AG09319 (cell line): ENCODE measurements at places on chromosomes 4 and X.

GRCh38 chr4:111697176-111697942, 447.9 kb upstream of the FAM241A start:
- no peak for DNase-seq

DNA sequence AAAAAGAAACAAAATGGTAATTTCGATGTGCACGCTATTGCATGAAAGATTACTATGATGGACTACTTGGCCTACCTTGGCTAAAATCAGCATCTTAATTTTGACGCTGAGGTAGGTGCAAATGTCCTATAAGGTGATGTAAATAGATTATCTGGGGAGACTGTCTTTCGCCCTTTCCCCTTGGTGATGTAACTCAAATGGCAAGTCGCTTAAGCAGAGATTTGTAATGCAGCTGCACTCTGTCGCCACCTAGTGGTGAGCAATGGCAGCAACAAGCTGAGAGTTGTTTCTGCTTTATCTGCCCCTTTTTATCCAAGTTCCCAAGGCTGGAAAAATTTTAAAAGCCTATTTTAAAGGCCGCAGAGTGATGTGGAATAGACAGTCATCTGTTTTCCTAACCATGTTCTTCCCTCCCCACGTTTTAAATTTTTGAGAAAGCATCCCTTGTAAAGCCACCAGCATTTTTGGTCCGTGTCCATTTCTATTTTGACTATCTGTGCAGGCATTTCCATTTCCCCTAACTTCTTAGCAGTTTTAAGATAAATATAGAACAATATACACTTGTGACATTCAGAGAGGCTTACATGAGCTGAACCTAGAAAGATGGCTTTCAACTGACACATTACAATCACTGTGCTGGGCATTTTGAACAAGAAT, 62.4 kb upstream of the PDLIM3 start:
- peak; percentile 41 for DNase-seq

DNA sequence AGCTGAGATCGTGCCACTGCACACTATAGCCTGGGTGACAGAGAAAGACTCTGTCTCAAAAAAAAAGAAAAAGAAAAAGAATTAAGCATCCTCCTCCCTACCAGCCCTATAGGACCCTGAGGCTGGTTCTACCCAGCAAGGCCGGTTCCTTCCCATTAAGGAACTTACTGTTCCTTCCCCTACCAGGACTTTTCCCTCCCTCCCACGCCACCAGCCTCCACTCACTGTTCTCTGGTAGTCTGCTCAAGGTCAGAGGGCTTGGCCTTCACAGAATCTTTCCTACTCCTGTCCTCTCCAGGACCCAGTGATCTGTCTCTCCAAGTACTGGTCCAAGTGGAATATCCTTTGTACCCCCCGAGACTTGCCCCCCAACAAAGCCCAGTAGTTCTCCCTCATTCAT, 1.4 kb downstream of the GRIPAP1 start:
- no peak for DNase-seq

DNA sequence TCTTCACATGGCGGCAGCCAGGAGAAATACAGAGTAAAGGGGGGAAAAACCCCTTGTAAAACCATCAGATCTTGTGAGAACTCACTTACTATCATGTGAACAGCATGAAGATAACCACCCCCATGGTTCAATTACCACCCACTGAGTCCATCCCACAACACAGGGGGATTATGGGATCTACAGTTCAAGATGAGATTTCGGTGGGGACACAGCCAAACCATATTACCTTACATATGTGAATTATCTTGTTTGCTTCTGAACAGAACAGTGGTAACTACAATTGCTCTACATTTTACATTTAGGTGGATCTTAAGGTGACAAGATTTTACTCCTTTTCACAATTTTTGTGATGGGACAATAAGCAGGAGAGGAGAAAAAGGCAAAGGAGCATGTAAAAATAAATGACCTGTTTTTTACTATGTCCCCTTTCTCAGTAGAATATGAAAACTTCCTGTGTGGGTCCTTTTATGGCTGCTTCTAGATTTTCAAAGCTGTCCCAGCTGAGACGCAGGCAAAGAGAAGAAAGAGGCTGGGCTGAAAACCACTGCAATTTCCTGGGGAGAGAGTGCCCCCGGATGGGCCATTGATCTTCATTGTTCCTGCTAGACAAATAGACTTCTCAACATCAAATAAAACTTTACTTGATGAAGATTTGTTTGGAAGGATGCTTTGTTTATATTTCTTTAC, 45.9 kb upstream of the PGM2 start:
- DNase-seq, result no peak

- DNase-seq, result peak; percentile 53
Observed at GRCh38 chrX:38233891-38234667, 13.4 kb upstream of the SRPX start.

DNA sequence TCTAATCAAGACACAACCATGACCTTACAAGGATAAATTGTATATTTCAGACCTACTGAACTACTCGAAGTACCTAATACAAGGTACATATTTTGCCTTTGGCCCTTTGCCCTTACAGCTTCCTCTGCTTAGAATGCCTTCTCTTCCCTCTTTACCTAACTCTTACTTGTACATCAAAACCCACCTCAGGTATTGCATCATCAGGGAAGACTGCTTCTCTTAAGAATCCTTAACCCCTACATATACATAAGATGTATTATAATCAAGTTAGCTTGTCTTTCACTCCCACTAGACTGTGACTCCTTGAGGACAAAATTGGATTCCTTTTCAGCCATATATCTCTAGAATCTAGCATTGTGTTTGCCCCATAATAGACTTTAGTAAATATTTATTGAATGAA, 101.7 kb upstream of the STIM2 start:
- DNase-seq, result no peak

- no peak for DNase-seq
Observed at GRCh38 chr4:153748378-153748777, 11.4 kb downstream of the RNF175 start.

DNA sequence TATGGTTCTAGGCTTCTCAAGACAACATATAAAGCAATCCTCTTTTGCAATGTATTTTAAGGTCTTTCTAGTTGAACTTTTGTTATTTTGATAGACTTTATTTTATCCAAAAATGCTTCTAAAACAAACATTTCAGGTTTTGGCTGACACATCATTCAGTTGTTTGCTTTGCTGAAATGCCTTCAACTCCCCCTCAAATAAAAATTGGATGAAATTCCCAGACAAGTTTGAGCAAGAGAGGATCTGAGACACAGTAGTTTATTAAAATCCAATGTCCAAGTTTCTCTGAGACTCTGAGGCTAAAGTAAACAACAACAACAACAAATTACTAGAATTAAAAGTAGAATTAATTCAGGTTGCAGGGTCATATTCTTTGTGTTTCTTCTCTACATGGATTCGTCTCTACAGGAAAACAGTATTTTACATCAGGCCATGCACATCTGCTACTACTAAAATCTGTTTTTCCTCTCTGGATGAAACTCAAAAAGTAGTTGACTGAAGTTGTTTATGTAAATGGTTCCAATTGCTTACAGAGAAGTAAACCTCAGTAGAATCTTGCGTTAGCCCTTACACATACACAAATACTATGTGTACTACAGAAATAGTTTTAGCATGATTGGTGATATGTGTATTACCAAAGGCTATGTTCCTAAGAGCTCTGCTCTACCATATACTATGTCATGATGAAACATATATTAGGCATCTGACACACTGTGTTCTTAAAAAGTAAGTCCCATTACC, 64.9 kb downstream of the PRSS12 start:
- peak; percentile 61 for DNase-seq

GRCh38 chr4:3688018-3688998, 77.9 kb upstream of the ADRA2C start:
- DNase-seq, result no peak

DNA sequence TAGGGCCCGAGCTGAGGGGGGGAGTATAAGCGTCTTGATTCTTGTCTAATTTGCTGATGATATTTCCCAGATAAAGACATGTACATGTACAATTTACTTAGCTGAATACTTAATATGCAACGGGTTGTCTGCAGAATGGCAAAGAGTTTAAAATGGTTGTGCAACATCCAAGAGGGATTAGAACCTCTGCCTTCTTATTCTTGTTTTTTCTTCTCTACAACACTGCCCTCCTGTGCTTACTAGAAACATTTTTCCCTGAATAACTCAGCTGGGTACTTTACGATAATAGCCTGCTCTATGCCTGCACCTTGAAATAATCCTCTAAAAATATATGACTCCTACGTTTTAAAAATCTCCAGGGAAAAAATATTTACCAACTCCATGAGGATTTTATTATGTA, 41.8 kb downstream of the INTS12 start:
- no peak for DNase-seq

- no peak for DNase-seq
Observed at GRCh38 chrX:154890990-154891639, 5.0 kb downstream of the F8A1 start.

DNA sequence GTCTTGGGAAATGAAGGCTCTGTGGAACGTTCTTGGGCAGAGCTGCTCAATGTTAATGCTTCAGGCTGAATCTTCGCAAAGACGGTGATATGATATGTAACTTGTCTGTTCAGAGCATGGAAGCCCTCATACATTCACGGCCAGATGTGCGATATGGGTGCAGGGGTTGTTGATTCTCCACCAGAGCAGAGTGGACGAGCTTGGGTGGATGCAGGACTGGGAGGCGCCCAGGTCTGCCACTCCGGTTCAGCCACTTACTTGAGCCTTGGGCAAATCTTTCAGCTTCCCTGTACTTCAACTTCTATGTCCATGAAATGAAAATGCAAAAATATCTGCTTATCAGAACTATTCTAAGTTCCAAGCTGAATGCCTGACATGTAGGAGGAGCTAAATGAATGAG, 47.4 kb upstream of the MND1 start:
- no peak for DNase-seq

DNA sequence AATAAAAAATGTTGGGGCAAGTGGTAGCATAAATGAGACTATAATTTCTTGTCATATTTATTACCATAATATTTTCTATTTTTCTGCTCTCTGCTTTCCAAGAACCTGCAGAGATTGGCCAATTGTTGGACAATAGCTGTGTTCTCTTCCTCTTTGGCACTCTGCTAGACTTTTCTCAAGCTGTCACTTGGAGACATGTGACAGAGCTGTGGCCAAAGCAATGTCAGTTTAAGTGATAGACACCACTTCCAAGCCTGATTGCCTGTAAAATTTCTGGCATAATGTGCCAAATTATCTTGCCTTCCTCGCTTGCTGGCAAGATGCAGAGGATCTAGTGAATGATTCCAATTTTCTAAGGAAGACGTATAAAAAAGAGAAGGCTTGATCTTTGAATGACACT, 162.2 kb upstream of the NDST4 start:
- DNase-seq, result no peak

- DNase-seq, result peak; percentile 44
Observed at GRCh38 chr4:150501009-150501727, 80.8 kb upstream of the MAB21L2 start.

DNA sequence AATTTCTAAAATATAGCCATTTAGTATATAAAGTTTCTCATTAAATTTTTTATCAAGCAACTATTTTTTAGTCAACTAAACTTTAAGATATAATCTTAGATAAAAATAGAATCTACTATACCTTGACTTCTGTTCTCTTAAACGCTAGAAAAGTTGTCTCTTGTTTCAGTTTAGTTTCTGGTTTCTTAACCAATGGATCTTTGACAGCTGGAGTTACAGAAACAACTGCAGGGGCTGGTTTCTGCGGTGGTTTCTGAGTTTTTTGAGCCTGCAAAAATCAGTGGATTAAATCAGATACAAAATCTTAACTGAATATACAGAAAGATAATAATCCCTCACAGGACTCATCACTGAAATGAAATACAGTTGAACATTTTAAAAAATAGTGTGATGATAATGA, 21.9 kb downstream of the INTS12 start:
- DNase-seq, result no peak

GRCh38 chrX:20432048-20432447, 165.3 kb upstream of the RPS6KA3 start:
- no peak for DNase-seq

GRCh38 chr4:124118061-124118460, 594.5 kb downstream of the ANKRD50 start:
- no peak for DNase-seq

DNA sequence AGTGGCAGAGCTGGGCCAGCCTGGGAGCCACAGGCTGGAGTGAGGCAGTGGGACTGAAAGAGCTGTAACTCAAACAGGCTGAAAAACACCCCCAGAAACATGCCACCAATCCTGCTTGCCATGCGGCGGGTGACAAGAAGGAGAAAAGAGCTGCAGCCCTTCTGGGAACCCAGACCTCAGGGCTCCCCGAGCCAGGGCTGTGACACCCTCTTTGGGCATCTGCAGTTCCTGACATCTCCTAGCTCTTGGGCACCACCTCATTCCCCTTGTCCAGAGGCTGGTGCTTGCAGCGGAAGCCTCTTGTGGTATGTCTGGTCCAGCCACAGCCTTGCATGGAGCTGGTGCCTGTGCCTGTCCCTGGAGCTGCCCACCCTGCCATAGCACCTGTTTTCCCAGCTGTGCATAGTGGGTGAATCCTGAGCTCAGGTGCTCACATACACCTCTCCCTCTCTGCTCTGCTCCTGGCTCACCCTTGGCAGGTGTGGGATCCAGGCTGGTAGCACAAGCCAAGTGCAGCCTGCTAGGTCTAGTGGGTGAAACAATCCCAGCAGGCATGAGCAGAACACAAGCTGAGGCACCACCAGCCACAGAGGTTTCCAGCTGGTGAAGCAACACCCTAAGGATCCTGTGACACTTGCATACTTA, 149.0 kb downstream of the CXXC4 start:
- no peak for DNase-seq

DNA sequence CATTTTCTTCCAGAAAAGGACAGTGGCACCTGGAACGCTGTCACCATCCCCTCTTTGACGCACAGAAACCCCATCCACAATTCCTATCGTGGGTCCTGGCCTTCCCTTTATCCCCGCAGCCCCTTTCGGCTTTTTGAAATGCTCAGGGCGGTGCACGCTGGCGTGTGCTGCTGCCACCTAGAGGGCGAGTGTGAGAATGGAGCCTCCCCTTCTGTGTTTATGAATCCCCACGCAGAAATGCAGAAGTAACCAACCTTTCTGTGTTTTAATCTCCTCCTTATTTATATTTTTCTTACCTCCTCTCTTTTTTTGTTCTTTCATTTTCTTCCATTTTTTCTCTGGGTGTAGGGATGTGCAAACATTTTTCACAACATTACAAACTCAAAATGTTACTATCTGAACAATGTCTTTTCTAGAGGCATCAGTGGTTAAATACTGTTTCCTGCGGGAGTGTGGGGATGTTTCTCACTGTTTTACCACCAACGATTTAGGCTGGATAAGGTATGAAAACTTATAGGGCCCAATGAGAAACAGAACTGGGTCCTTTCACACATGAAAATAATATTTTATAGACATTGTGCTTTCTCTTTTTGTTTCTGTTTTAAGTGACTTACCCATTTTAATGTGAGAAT, 50.0 kb downstream of the TMA16 start:
- DNase-seq, result no peak
